ENCODE measurements at places on chromosomes 1 and 21.

DNA sequence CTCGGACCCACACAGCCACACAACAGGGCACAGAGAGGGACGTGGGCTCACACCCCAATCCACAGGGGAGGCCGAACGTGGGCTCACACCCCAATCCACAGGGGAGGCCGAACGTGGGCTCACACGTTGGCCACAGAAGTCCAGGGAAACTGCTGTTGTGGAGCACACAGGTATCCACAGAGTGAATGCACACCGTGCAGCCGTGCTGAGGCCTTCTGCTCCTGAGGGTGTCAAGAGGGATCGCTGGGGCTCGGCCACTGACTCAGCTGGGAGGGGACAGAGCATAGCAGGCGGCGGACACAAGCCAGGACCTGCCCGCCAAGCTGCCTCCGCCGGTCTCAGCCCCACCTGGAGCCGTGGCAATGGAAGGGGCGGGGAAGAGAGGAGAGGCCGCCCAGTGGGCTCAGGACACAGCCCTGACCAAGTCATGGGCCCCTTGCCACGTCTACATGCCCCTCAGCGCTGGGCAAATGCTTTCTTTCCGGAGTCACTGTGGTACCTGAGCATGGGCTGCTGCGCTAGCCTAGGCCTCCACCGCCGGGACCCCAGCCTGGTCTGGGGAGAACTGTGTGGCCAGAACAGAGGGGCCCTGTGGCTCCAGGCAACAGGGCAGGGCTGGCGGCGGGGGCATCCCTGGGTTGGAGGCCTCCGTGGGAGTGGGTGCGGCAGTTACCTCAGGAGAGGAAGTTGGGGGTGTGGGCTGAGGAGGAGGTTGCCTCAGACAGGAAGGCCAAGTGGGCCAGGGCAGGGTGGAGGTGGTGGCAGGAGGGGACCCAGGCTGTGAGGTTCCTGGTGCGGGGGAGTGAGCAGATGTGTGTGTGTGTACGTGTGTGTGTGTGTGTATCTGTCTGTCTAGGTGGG lies 1.2 kb downstream of the SYTL1 start:
- DNase-seq: no peak

GRCh38 chr1:221159608-221160007 lies 280.4 kb downstream of the HLX start:
- DNase-seq: no peak

- no peak for DNase-seq
Measured at GRCh38 chr21:29649406-29649814, 290.4 kb downstream of the GRIK1 start.

DNA sequence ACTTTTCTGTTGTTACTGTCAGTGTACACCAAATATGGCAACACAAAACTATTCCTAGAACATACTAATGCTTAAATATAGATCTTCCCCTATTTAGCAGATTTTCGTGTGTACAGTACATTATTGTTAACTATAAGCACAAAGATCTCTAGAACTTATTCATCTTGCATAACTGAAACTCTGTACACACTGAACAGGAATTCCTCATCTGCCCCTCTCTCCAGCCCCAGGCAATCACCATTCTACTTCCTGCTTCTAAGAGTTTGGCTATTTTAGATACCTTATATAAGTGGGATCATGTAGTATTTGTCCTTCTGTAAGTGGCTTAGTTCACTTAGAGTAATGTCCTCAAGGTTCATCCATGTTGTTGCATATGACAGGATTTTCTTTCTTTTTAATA lies 4.5 kb upstream of the RGL1 start:
- no peak for DNase-seq

DNA sequence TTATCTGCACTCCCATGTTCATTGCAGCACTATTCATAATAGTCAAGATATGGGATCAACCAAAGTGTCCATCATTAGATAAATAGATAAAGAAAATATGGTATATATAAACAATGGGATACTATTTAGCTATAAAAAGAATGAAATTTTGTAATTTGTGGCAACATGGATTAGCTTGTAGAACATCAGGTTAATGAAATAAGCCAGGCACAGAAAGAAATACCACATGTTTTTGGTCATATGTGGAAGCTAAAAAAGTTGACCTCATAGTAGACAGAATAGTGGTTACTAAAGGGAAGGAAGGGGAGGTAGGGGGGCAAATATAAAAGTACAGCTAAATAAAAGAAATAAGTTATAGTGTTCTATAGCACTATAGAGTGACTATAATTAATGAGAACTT lies 68.5 kb downstream of the SCMH1 start:
- no peak for DNase-seq

DNA sequence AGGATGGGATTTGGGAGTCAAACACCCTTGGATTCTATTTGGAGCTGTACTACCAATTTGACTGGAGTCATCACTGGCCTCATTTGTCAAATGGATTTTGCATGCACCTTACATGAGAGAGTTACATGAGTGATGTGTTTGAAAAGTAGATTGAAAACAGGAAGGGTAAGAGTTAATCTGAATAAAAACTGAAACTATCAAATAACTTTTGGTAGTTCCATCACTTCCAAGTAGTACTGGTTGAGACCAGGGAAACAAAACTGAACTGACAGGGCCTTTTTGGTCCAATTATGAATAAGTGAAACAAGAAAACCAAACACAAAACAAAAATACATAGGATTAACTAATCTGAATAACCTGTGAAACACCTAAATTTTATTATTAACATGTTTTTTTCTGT lies 30.2 kb downstream of the NUCKS1 start:
- no peak for DNase-seq

GRCh38 chr1:226678701-226679100 lies 60.4 kb downstream of the ITPKB start:
- DNase-seq: no peak

DNA sequence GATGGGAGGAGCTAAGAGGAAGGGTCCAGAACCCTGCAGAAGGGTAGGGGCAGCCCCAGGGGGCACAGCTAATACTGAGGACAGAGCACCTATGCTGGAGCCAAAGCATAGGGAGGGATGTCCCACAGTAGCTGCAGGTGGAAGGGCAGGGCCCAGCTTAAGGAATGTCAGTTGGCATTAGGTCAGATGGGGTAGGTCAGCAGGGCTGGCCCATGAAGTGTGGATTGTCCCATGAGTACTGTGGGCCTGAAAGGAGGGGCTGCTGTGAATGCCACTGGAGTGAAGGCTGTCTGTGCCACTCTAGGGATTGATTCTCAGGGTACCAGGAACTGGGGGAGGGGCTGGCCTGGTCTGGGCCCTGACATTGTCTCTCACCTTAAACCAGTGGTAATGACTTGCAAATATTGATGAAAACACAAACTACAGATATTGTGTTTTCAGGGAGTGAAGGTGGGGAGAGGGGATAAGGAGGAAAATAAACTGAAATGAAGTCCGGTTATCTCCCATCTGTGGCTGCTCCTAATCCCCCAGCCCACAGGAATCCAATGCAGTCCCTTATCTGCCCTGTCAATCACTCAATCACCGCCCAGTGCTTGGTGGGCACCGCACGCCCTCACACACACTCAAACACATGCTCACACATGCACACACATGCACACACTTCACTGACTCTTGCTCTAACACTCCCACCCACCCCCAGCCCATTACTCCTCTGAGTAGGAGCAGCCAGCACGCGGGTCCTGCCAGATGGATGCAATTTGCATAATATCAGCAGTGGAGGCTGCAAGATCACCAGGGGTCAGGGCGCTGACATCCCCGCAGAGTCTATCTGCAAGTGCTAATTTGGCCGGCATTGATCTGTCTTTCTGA lies 27.8 kb downstream of the DMAP1 start:
- no peak for DNase-seq

GRCh38 chr1:905071-905749 lies 18.5 kb upstream of the SAMD11 start:
- no peak for DNase-seq

DNA sequence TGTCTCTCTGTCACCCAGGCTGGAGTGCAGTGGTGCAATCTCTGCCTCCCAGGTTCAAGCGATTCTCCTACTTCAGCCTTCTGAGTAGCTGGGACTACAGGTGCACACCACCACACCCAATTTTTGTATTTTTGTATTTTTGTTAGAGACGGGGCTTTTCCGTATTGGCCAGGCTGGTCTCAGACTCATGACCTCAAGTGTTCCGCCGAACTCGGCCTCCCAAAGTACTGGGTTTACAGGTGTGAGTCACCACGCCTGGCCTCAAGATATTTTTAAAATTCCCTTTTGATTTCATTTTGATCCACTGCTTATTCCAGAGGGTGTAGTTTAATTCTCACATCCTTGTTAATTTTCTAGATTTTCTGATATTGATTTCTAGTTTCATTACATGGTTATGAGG lies 3.8 kb downstream of the IFI44L start:
- no peak for DNase-seq

GRCh38 chr1:41355356-41355755 lies 5.9 kb upstream of the FOXO6 start:
- DNase-seq: no peak

DNA sequence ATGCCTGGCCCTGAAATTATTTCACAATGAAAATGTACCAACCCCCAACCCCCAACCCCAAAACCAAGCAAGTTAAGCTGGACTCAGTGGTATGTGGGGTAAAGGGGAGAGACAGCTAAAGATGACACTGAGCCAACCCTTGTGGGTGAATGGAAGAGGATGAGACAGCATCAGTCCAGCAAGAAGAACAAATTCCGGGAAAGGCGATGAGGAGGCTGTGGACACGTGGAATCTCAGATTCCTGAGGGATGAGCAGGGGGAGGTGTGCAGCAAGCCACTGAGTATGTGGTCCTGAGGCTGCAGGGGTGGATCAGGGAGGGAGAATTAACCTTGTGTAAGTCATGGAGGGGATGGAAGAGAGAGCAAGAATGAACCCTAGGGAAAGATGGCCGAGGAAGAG lies 14.4 kb upstream of the ZNF362 start:
- DNase-seq: no peak

- DNase-seq: no peak
Measured at GRCh38 chr1:228849011-228849541, 113.8 kb downstream of the RHOU start.

DNA sequence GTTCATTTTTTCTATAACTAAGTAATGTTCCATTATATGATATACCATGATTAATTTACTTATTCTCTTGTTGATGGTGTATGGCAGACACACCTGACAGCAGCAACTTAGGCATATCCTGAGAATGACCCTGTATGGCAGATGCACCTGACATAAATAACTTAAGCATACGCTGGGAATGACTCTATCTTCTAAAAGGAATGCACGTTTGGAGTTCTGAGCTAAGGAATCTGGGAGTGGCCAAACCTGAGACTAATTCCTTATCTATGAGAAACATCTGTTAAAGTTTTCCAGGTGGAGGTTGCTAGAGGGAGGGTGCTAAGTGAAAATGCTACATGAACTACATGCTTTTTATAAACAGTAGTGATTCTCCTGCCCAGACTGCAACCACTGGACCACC lies 96.7 kb upstream of the RGS18 start:
- no peak for DNase-seq

DNA sequence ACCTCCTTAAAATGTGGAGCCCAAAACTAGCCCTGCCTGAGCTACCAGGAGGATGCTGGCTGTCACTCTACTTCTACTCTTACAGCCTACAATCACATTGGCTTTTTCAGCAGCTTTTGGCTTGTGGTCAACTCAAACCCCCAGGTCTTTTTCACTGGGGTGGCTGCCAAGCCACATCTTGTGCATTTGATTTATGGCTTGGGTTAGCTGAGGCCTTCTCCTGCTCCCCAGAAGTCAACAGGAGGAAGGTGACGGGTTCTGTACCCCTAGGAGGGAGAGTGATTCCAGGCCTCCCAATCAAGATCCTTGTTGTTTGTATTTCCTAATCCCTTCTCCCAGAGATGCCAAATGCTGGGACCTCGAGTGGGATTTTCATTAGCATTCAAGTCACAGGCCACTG lies 124.3 kb downstream of the LACTBL1 start:
- no peak for DNase-seq

- DNase-seq: no peak
Measured at GRCh38 chr1:156244712-156245111, 2.7 kb downstream of the BGLAP start.

Measured in LNCaP clone FGC (cell line).